ENCODE measurements at places on chromosomes 2 and 18. TPM values are rescaled to one million over a fixed set of nuclear protein-coding genes. Genes with fewer than 3 reads are reported as not detected.

Gene ABCB11
- total RNA-seq, result not detected

Gene PROKR1
- total RNA-seq, result not detected

Gene TPO
- total RNA-seq, result not detected

Gene ERFE
- total RNA-seq, result 4.2 TPM

Gene LRRTM4
- total RNA-seq, result not detected

Gene CERKL
- 0.15 TPM for total RNA-seq

Gene PPIL3
- total RNA-seq, result 44.2 TPM

Gene OR6B2
- total RNA-seq, result not detected

Gene ACKR3
- 0.15 TPM for total RNA-seq

Gene MTLN
- total RNA-seq, result 77.5 TPM

Gene IL36RN
- not detected for total RNA-seq

Gene ZNF892
- 2.8 TPM for total RNA-seq

Gene SERPINB4
- not detected for total RNA-seq

Gene TACR1
- total RNA-seq, result not detected

Gene CLEC4F
- total RNA-seq, result not detected

Gene ALPI
- total RNA-seq, result not detected

Gene MAPRE2
- 14.8 TPM for total RNA-seq

Gene ALPP
- total RNA-seq, result not detected

All from bronchus fibroblast of lung (primary cell).